Iris pigment epithelial cell (primary cell): ENCODE measurements at places on chromosomes 12 and 14.

- DNase-seq: no peak
Observed at GRCh38 chr12:110992909-110993308, 72.5 kb upstream of the MYL2 start.

- peak; percentile 82 for DNase-seq
Observed at GRCh38 chr14:52110441-52111086, 41.7 kb upstream of the NID2 start.

- DNase-seq: no peak
Observed at GRCh38 chr12:96046543-96047228, 11.3 kb upstream of the LTA4H start.

GRCh38 chr12:99960311-99960710 is 24.4 kb downstream of the ANKS1B start:
- no peak for DNase-seq

- no peak for DNase-seq
Observed at GRCh38 chr14:90870950-90871604, 54.8 kb upstream of the TTC7B start.

DNA sequence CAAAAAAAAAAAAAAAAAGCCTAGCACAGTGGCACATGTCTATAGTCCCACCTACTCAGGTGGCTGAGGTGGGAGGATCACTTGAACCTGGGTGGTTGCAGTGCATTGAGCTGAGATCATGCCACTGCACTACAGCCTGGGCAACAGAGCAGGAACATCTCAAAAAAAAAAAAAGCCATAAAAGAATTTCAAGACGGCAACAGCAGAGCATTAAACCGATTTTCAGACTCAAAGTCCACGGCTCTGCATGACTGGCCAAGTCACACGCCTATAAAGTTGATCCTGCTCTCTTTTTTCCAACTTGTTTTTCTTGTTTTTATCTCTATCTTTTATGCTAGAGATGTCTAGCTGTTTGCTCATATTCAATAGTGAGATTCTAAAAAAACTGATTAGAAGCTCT is 45.3 kb downstream of the FBXO34 start:
- no peak for DNase-seq

DNA sequence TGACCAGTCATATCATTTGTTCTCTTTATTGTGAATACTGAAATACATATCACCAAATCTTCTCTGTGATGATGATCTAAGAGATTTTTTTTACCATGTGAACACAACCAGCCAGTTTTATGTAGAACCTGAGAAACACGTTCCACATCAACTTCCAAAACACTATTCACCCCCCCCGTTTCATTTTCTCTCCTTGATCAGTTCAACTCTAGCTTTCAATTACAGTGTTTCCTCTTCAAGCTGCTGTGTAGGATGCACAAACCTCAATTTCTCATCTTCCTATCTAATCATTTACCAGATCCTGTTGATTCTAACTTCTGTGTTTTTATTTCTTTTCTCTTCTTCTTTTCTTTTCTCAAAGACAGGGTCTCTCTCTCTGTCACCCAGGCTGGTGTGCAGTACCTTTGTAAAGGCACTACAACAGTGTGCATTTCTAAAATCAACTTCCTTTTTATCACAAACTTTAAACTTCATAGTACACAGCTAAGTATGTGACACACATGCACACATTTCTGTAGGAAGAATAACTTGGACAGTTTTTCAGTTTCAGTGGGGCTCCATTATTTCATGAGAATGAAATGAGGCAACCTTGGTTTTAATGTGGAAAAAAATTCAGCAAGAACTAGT is 149.9 kb upstream of the FBXO33 start:
- DNase-seq: no peak

DNA sequence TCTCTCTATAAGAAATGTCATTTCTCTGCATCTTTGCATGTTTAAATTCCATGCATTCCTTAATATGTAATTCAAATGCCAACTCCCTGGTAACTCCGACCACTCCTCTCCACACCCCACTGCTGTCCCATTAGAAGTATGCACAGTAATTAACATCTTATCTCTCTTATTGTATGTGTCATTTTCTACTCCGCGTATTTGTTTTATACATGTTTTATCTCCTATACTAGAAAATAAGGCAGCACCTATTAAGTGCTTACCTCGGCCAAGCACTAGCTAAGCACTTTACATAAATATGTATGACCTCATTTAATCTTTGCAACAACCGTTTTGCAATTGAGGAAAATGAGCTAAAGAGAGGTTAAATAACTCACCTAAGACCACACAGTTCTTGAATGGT is 469.8 kb downstream of the BCAT1 start:
- peak; percentile 86 for DNase-seq

DNA sequence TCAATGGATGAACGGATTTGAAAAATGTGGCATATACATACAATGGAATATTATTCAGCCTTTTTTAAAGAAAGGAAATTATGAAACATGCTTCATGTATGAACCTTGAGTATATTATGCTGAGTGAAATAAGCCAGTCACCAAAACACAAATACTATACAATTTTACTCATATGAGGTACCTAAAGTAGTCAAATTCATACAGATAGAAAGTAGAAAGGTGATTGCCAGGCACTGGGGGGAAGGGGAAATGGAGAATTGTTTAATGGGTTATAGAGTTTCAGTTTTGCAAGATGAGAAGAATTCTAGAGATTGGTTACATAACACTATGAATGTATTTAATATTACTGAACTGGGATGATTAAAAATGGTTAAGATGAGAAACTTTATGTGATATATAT is 171.4 kb downstream of the TMTC3 start:
- DNase-seq: no peak

GRCh38 chr12:126385785-126386184 is 1320.5 kb downstream of the AACS start:
- DNase-seq: peak; percentile 18

DNA sequence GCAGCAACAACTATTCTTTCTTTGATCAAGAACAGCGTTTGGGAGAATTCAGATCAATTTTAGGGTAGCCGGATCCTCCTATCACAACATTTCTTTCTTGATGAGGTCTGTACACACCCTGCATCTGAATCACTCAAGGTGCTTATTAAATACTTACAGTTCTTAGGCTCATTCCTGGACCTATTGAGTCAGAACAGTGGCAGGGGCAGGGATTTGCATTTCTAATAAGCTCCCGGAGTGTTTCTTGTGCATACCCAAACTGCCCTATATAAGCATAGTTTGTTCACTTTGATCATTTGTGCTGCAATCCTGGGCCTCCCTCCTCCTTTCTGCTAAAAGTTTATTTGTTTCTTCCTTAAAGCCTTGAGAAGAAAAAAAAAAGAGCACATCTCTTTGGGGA is 80.5 kb upstream of the RPH3A start:
- no peak for DNase-seq

DNA sequence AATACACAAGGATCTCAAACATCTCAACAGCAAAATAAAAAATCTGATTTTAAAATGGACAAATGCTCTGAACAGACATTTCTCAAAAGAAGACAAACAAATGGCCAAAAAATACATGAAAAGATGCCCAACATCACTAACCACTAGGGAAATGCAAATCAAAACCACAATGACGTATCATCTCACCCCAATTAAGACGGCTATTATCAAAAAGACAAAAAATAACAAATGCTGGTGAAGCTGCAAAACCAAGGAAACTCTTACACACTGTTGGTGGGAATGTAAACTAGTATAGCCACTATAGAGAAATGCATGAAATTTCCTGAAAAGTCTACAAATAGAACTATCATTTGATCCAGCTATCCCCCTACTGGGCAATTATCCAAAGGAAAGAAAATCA is 145.0 kb downstream of the BTG1 start:
- DNase-seq: no peak

GRCh38 chr12:74259199-74259598 is 278.4 kb upstream of the ATXN7L3B start:
- no peak for DNase-seq

- DNase-seq: no peak
Observed at GRCh38 chr14:55123852-55124639, 5.0 kb upstream of the LGALS3 start.

DNA sequence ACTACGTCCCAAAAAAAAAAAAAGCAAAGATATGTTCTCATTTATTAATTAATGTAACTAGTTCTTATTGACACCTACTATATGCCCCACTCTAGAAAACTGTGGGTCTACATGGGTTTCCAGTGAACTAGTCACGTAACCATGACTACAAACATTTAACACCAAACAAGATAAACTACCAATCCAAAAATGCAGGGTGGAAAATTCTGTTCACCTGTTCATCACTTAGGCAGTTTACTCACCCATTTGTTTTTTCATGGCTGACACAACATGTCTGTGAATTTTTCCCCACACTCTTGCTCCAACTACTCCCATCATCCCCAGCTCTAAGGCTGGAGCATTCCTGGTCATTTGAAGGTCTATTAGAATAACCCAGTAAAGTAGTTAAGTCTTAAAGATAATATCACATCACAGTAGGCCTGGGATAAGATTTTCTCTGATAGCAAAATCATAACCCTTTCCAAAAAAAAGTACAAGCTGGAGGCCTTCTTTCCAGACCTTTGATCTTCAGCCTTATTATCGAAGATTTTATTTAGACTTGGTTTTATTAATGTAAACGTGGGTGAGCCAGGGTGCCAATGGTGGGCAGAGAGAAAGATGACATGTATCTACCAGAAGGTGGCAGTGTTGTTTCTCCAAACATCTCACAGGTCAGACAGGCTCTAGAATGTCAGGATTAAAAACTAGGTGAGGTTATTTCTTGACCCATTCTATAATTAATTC is 61.6 kb upstream of the DAAM1 start:
- peak; percentile 59 for DNase-seq

- no peak for DNase-seq
Observed at GRCh38 chr14:87041290-87042020, 951.5 kb downstream of the GALC start.

- no peak for DNase-seq
Observed at GRCh38 chr14:72986214-72986613, 40.7 kb downstream of the ZFYVE1 start.

- DNase-seq: no peak
Observed at GRCh38 chr12:83739607-83740006, 1052.9 kb downstream of the TMTC2 start.

DNA sequence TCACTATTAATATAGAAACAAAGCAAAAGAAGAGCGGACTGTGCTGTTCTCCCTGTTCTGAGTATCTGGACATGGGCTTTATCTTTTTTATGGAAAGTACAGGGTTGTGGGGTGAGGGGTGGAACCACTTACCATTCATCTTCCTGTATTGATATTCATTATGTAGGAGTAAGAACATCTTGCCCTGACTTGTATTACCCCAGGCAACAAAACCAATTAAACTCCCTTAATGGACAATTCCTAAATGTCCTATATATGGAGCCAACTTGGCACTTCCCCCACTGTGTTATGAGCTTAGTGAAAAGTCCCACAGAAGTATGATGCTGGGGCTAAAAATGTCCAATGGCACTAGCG is 139.9 kb upstream of the KRR1 start:
- no peak for DNase-seq

DNA sequence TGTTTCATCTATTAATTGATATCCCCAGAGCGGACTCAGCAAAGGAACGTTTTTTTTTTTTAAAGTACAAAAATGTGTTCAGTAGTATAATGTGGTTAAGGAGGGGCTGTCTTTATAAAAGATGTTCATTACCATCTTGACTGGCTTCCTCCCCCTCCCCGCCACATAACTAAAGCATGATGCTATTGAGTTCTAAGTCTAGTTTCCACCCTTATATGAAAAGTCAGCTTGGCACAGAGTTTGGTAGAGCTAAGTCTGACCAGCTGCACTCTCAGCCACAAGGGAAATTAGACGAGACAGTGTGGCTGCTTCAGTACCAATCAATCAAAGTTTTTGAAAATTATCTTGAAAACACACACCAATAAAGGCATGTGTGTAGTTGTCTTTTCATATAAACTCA is 1.9 kb upstream of the MYBPC1 start:
- DNase-seq: no peak

- DNase-seq: no peak
Observed at GRCh38 chr14:72788972-72789728, 104.8 kb downstream of the DPF3 start.

- DNase-seq: no peak
Observed at GRCh38 chr14:67502867-67503266, 14.3 kb upstream of the TMEM229B start.

- DNase-seq: no peak
Observed at GRCh38 chr12:66662179-66662578, 16.7 kb downstream of the GRIP1 start.

DNA sequence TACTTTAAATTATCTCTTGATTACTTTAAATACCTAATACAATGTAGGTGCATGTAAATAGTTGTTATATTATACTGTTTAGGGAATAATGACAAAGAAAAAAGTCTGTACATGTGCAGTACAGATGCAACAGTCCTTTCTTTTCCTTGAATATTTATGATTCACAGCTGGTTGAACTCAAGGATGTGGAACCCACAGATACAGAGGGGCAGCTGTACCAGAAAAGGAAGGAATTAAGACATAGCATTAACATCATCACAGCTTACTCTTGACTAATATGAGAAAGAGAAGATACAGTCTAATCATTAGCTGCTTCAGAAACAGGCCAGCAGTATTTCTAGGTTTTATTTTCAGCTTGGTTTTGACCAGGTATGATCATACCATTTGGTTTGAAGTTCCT is 34.7 kb upstream of the AP4S1 start:
- DNase-seq: peak; percentile 21

DNA sequence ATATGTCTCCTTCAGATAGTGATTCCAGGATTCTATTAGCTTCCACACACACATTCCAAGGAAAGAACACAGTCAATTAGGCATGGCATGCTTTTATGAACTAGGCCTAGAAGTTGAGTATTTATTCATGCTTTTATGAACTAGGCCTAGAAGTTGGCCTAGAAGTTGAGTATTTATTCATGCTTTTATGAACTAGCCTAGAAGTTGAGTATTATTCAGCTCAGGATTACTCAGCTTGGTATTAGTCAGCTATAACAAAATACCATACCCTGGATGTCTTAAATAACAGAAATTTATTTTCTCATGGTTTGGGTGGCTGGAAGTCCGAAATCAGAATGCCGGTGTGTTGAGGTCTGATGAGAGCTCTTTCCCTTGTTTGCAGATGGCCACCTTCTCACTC is 442.7 kb upstream of the FLRT2 start:
- DNase-seq: peak; percentile 60

- DNase-seq: no peak
Observed at GRCh38 chr14:93970965-93971634, 5.3 kb downstream of the ASB2 start.

- DNase-seq: peak; percentile 50
Observed at GRCh38 chr14:76924371-76925096, 98.3 kb downstream of the LRRC74A start.

DNA sequence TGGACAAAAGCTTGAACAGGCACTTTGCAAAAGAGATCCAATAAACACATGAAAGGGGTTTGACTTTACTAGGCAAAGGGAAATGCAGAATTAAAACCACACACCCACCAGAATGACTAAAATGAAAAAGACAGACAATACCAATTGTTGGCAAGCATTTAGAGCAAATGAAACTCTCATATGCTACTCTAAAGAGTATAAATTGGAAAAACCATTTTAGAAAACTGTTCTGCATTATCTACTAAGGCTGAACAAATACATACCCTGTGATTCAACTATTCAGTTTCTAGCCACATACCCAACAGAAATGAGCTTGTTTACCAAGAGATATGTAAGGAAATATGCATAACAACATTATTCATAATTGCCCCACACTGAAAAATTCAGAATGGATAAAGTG is 8.5 kb upstream of the IL22 start:
- no peak for DNase-seq
